Mesenchymal stem cell (in vitro differentiated cells and primary cell): ENCODE measurements at places on chromosomes 2 and 18.

DNA sequence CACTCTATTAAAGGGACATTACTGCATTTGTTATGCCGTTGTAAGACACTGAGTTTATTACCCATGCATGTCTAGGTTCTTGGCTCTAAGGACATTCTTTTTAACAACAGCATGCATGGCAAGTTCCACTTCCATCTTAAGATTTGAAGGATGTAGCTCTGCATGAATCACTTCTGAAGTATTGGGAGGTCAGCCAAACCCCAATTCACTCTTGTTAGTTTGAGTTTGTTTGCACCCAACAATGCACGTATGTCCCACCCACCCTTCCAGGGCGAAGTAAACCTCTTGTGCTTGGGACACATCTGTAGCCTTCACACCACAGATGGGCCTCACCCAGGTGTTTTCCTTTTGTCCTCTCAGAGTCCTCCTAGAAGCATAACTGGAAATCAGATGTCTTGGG lies 5.6 kb upstream of the LAMA3 start:
- no peak for DNase-seq

GRCh38 chr2:44275927-44276303 lies 635 bp downstream of the SLC3A1 start:
- DNase-seq, result peak; percentile 52

DNA sequence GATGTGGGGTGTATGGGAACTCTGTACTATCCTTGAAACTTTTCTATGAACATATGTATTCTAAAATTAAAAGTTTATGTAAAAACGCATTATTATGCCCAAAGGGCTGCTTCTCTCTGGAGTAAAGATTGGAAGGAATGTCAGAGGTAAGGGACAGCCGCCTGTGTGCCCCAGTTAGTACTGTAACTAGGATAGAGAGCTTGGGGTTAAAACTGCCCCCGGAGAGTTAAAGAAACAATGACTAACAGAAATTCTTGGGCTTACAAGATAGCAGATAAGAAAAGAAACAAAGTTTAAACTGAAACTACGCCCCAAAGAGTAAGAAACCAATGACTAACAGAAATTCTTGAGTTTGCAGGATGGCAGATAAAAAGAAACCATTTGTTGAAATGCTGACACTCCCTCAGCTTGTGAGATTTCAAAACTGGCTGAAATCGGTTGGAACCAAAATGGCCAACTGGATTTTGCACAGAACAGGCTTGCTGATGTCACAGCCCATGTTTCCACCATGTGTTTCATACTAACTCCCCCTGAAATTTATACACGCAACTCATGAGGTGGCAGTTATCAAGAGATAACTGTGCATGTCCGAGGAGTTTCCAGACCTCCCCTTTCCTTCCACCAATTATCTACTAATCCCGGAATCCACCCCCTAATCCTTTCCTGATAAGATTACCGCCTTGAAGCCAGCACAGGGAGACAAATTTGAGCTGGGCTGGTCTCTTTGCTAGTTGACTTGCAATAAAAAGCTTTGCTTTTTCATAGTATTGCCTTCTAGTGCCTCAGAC lies 8.7 kb upstream of the TXNDC2 start:
- DNase-seq, result peak; percentile 93

DNA sequence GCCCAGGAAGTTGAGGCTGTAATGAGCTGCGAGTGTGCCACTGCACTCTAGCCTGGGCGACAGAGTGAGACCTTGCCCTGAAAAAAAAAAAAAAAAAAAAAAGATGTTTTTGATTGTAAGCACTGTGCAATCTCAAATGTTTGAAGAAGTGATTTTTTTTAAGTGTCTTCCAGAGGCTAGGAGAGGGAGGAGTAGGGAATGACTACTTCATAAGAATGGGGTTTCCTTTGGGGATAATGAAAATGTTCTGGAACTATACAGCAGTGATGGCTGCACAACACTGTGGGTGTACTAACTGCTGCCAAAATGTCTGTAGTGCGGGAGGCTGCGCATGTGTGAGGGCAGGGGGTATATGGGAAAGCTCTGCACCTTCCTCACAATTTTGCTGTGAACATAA lies 83.7 kb downstream of the MCFD2 start:
- no peak for DNase-seq

- DNase-seq, result no peak
Measured at GRCh38 chr2:46284796-46285195, 12.4 kb upstream of the EPAS1 start.

DNA sequence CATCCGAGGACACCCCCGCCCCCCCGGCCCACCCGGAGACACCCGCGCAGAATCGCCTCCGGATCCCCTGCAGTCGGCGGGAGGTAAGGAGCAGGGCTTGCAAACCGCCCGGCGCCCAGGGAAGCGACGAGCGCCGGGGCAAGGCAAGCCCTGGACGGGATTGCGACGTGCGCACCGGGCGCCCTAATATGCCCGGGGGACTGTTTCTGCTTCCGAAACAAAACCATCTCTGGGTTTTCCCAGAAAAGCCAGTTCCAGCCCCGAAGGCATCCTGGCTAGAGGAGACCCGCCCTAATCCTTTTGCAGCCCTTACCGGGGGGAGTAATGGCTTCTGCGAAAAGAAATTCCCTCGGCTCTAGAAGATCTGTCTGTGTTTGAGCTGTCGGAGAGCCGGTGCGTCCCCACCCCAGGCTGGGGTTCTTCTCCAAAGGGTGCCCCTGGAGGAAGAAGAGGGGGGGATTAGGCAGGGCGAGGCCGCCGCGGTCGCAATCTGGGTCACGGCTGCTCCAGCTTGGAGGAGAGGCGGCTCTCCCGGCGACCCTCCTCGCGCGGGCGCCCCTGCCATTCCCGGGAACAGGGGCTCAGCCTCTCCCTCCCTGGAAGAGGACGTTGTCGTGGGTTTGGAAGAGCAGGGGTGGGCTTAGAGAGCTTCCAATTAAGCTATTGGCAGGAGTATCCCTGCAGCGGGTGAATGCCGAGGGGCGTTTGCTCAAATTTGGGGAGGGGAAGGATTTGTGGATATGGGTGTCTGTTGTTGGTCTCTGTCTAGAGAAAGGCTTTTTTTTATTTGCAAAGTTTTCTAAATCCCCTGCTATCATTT lies 521 bp downstream of the MYCN start:
- peak; percentile 20 for DNase-seq

- no peak for DNase-seq
Measured at GRCh38 chr2:207110310-207110709, 55.4 kb downstream of the KLF7 start.

- no peak for DNase-seq
Measured at GRCh38 chr2:105255979-105256378, 14.4 kb downstream of the GPR45 start.

DNA sequence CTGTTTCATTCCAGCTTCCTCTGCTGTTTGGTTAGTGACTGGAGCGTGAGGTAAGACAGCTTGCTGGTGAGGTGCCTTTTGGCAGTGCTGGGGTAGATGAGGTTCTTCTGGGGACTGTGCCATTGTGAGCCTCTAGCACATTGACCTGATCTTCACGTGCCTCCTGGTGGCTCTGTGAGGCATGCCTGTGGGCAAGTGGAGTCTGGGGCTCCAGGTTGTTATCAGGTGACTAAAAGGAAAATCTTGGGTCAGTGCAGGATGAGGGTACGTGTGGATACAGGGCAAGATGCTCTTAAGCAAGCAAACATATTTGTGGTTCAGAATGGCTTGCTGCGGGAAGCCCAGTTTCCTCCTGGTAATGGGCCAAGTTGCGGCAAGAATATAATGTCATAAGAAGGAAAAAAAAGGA lies 75.4 kb downstream of the FHOD3 start:
- DNase-seq, result peak; percentile 1

- DNase-seq, result no peak
Measured at GRCh38 chr2:220648628-220649027, 923.5 kb downstream of the EPHA4 start.

DNA sequence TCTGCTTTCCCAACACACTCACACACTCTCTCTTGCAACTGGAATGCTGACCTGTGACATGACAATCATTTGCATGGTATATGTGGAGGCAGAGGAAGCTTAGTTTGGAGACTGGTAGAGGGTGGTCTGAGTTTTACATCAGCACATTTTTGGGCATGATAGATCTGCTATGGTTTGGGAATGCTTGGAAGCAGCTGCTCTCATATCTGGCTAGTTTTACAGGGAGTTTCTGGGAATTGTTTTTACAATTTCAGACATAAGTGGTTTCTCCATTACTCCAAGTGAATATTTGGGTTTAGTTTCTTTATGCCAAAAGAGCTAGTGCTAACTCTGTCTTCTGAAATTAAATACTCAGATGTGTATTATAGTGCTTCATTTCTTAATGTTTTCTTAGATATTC lies 977.6 kb downstream of the SUCLG1 start:
- DNase-seq, result no peak

DNA sequence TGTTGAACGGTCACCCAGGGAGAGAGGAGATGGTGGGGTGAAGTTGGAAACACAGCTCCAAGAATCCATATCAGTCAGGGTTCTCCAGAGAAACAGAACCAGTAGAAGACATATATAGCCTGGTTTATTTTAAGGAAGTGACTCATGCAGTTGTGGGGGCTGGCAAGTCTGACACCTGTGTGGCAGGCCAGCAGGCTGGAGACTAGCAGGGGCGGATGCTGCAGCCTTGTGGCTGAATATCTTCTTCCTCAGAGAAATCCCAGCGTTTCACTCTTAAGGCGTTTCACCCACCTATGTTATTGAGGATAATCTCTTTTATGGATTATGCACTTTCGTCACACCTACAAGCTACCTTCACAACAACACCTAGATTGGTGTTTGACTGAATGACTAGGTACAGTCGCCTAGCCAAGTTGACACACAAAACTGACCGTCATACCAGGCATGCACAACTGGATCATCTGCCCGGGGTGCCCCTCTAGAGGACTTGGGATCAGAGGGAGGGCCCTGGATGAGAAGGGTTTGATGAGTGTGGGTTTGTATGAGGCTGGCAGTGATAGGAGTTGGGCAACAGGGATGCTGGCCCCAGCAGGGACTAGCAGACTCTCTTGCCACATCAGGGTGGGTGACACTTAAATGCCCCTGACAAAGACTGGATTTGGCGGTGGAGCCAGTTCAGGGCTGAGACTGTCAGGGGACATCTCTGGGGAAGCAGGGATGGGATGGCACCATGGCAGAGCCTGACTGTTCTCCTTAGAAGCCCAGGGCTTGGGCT lies 23.4 kb downstream of the MROH2A start:
- DNase-seq, result no peak

GRCh38 chr2:176521878-176522670 lies 252.8 kb downstream of the MTX2 start:
- DNase-seq, result no peak

DNA sequence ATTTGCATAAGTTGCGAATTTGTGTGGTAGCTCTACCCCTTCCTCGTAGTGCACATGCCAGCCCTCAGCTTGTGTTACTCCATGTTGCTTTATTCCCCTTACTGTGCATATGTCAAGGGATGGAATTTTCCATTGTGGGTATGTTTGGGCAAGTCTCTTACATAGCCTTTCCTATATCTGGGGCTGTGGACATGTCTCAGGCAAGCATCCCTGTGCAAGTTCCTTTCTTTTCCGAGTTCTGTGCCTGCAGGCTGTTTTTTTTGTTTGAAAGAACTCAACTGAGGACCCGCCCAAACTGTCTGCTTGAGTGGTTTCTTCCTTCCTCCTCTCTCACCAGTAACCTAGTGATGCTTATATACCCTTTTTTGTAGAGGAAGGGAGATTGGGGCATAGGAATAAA lies 1739.1 kb upstream of the PIK3C3 start:
- no peak for DNase-seq

- no peak for DNase-seq
Measured at GRCh38 chr2:9385841-9386240, 37.5 kb downstream of the ITGB1BP1 start.

GRCh38 chr2:99488539-99489062 lies 1.2 kb downstream of the REV1 start:
- peak; percentile 67 for DNase-seq

- DNase-seq, result no peak
Measured at GRCh38 chr2:172861098-172861497, 125.5 kb downstream of the RAPGEF4 start.

DNA sequence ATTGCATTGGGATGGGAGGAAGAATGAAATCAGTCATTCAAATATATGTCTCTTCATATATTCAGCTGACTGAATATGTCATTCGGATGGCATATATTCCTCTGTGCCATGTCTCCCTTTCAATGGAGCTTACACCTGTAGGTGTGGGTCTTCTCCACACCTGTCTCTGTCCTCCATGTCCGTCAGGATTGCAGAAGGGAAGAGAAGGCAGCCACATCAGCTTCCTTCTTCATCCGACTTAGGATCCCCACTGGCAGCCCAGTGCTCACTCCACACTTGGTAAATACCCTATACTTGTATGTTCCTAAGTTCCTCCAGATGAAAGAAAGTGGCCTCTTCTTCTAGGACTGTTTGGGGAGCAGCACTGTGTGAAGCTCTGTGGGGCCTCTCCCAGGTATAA lies 250.1 kb downstream of the BCL2 start:
- DNase-seq, result no peak

- DNase-seq, result no peak
Measured at GRCh38 chr2:26251893-26252292, 7.2 kb downstream of the HADHB start.

GRCh38 chr2:43738257-43738656 lies 35.6 kb upstream of the DYNC2LI1 start:
- no peak for DNase-seq

GRCh38 chr18:9803698-9804516 lies 81.9 kb upstream of the TXNDC2 start:
- peak; percentile 19 for DNase-seq

GRCh38 chr2:130743278-130743677 lies 12.1 kb upstream of the AMER3 start:
- no peak for DNase-seq

DNA sequence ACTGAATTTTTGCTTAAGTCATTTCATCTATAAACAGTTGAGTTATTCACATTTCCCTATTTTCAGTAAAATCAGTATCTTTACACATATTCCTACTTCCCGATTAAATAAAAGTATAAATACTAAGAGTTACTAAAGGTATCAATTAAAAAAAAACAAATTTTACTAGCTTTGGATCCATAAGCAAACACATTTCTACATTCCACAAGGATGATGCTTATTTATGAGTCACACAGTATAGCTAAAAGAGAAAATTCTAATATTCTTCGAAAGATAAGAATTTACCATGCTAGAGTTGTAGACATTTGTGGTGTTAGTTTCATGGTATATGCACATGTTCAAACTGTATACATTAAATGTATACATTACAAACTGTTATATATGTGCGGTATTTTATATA lies 23.7 kb downstream of the PGAP1 start:
- no peak for DNase-seq

DNA sequence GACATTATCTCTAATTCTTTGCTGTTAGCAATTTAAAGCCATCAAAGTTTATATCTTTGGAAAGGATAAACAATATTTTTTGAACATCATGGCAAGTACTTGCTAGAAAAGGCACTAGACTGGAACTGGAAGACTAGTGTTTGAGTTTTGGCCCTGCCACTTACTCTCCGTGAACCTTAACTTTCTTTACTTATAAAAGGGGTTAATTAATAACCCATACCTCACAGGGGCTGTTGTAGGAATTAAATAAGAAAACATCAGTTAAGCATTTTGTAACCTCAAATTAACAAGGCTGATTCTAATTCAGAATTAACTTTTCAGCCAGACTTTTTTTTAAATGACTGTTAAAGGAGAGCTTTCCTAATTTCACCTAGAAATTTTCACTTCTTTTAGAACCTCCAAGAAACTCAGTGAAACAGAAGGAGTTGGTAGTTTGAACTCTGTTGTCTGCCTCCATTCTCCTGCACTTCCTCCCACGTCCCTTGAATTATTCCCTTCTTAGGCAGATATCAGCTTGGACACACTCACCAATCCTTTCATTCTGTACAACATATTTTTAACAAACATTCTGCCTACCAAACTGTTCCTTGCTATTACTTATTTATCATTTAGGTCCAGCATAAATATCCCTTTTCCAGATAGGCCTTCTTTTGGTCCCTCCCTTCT lies 79.5 kb downstream of the COX7A2L start:
- no peak for DNase-seq

- no peak for DNase-seq
Measured at GRCh38 chr2:218036371-218036770, 32.7 kb upstream of the RUFY4 start.
